GM13977 (cell line): ENCODE measurements at places on chromosomes 2 and 18.

- no peak for DNase-seq
Measured at GRCh38 chr2:180618570-180618969, 361.8 kb upstream of the UBE2E3 start.

GRCh38 chr18:69897397-69898108 lies 50.1 kb downstream of the CD226 start:
- DNase-seq, result no peak

DNA sequence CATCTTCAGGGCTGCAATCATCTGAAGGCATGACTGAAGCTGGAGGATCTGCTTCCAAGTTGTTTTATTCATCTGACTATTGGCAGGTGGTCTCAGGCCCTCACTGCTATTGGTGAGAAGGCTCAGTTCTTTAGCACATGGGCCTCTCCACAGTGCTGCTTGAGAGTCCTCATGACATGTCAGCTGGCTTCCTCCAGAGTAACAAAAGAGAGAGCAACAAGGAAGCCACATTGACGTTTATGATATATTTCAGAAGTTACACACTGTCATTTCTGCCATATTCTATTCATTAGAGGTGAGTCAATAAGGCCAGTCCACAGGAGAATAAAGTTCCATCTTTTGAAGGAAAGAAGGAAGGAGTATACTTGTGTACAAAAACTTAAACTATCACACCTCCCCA lies 7.9 kb upstream of the SIGLEC15 start:
- DNase-seq, result no peak

DNA sequence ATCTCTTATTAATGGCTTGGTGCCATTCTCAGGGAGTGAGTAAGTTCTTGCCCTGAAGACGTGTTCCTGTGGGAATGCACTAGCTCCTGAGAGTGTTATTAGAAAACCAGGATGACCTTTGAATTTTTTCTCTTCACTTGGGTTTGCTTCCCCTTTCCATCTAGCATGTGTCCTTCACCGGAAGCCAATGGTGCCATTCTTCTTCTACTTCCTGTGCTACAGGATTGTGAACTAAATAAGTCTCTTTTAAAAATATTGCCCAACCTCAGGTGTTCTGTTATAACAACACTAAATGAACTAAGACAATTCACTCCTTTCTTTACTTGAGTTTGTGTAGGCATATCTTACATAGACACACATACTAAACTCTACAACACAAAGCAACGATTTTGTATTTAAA lies 447.0 kb downstream of the SOX11 start:
- no peak for DNase-seq

DNA sequence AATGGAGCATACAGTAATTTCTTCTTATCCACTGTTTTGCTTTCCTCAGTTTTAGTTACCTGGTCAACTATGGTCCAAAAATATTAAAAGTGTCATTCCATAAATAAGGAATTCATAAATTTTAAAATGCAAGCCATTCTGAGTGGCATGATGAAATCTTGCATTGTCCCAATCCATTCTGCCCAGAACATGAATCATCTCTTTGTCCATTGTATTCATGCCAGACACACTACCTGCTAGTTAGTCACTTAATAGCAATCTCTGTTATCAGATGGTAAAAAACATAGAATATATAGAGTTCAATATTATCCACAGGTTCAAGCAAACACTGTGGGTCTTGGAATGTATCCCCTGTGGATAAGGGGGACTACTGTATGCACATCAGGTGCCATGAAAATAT lies 872.2 kb upstream of the NXPH2 start:
- no peak for DNase-seq

GRCh38 chr18:37570336-37570930 lies 4.8 kb upstream of the CELF4 start:
- no peak for DNase-seq

DNA sequence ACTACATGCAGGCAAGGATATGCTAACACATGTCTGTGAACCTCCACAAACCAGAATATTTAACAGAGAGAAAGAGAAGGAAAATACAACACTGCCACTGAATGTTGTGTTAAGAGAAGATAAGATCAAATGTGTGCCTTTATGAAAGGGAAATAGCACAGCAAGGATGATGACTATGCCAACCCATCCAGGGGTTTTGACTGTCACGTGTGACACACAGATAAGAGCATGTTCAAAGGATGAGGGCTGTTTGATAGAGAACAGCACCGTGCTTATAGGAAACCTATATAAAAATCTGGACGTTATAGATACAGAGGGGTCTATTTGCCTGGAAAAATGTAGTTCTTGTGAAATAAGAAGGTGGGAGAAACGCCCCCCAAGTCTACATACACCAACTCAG lies 911.8 kb downstream of the CPS1 start:
- no peak for DNase-seq

GRCh38 chr18:3148930-3149535 lies 70.7 kb downstream of the MYOM1 start:
- DNase-seq, result no peak

DNA sequence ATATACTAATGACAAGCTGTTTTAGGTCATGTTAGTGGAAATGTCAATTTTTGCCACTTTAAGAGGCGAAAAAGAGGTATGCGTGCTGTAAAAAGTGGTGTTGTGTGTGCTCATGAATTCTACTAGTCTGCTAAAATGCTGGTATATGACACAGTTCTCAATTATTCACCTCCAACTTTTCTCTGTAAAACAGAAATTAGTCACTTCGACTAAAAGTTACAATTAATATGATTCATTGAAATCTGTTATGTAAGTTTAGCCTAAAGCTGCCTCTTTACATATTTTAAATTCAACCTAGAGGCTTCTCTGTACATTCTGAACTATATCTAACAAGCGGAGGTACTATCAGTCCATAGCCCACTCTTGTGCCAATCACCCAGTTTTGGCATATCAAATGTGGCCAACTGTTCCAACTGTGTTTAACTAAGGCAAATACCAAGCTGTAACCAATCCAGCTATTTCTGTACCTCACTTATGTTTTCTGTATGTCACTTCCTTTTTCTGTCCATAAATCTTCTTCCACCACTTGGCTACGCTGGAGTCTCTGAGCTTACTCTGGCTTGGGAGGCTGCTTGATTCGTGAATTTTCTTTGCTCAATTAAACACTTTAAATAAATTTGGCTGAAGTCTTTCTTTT lies 20.8 kb downstream of the BAZ2B start:
- no peak for DNase-seq

GRCh38 chr2:229152674-229153073 lies 118.4 kb downstream of the PID1 start:
- no peak for DNase-seq
